Activated naive CD8-positive, alpha-beta T cell treated with anti-CD3 and anti-CD28 coated beads for 36 hours (primary cell): ENCODE measurements at places on chromosomes 1 and 21.

DNA sequence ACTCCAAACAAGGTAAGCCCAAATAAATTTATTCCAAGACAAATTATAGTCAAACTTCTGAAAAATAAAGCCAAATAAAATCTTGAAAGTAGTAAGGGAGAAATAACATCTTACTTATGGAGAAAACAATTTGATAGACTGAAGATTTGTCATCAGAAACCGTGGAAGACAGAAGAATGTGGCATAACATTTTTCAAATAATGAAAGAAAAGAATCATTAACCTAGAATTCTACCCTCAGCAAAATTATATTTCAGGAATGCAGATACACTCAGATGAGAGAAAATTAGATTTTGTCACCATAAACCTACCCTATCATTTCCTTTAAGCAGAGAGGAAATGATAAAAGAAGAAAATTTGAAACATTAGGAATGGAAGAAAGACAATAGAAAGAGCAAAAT is 27.3 kb upstream of the PADI1 start:
- no peak for DNase-seq

DNA sequence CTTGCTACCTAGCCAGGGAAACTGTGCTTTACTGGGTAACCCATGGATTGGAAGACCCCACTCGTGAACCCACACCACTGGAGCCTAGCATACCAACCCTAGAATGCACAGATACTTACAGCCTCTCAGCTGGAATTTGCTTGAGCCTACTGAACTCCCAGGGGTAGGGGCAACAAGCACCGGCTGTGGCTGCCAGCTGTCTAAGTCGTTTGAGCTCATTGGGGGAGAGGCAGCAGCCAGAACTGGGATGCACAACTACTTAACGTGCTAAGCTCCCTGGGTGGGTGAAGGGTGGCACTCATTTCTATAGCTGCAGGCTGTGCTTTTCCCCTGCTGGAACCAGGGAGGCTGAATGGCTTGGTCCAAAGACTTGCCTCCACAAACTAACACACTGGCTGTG is 212.4 kb downstream of the ZNF648 start:
- no peak for DNase-seq

- no peak for DNase-seq
Measured at GRCh38 chr1:160346958-160347357, 3.8 kb downstream of the NCSTN start.

DNA sequence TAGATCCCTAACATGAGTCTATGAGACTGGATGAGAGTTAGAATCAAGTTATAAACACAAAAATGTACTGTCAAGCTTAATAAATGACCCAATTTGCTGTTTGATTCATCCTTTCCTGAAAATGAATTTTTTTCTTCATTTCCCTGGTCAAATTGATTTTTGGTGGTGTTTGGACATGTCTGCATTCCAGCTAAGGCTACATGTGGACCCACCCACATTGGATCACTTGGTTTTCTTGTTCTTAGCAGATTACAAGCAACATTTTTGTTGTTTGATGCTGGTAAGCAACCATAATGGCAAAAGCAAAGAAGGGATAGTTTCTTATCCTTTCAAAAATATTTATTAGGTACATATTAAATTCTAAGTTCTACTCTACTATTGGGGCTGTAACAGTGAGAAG is 181.1 kb downstream of the NEK7 start:
- no peak for DNase-seq

GRCh38 chr21:15568516-15568915 is 161.3 kb upstream of the USP25 start:
- DNase-seq = no peak

DNA sequence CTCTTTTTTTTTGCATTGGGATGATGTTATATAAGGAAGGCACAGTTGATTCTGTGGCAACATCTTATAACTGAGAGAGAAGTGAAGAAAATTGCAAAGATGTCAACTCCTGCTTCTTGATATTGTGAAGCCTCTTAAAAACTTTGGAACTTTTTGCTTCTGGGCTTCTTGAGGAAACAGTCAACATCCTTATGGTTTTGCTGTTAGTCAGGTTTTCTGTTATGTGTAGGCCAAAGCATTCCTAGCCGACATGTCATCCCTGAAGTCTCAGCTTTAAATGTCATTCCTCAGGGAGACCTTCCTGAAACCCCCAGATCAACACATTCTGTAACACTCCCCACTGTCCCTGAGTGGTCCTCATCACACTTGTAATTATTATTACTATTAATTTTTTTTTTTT is 12.6 kb downstream of the FALEC start:
- no peak for DNase-seq

DNA sequence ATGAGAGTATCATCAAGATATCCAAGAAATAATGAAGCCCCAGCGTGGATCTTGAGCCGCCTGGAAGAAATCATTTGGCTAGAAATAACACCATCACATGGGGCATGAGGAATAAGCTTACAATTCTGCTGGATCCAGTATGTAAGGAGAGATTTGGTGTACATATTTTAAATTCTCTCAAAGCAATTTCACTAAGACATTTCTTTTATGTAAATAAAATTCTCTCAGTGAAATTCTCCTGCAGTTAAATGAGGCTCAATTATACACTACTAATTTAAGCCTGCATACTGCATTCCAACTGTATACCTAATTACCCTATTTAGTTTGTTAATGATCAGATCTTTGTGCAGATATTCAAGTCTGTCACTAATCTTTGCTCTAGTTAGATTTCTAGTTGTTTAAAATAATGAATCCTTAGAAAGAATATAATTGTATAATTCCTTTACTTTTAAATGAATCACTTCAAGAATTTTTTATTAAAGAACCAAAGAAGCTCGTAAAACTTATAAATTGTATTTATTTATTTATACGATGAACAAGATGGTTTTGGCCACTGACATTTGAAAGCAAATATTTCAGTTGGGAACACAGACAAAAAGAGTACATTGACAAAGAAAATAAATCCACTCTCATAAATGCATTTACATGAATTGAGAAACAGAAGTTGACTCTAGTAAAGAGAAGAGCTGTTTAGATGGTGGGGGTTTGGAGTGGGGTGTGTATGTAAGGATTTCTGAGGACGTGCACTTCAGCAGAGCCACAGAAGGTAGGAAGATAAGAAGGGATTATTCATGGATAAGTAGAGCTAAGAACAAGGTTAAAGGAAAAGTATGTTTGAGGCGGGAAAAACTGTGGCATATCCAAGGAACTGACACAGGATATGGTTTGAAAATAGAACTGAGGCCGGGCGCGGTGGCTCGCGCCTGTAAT is 466.8 kb downstream of the DSCAM start:
- no peak for DNase-seq

- no peak for DNase-seq
Measured at GRCh38 chr1:6547301-6547700, 7.0 kb downstream of the NOL9 start.

- no peak for DNase-seq
Measured at GRCh38 chr1:28507247-28507645, 1.4 kb downstream of the RCC1 start.

- DNase-seq = peak; percentile 67
Measured at GRCh38 chr1:203673550-203674411, 47.1 kb downstream of the ATP2B4 start.

DNA sequence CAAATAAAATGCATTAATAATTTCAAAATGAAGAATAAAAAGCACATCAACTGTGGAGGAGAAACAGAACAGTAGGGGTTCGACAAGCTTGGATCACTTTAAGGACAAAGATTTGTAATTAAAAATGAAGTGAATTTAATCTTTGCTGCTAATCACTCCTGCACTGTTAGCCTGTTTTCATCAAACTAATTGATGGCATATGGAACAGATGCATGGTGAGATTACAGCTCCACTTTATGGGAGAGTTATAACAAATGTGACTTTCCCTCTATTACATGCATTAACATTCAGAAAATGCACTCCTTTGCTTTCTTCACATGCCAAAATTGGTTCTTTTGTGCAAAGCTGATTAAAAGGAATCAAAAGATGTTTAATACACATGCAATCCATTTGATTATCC is 207.2 kb upstream of the C21orf91 start:
- DNase-seq = no peak

GRCh38 chr1:209747580-209748262 is 8.1 kb upstream of the TRAF3IP3 start:
- peak; percentile 91 for DNase-seq

GRCh38 chr1:178122283-178122682 is 28.4 kb downstream of the RASAL2 start:
- DNase-seq = no peak

GRCh38 chr1:176559878-176560277 is 96.9 kb downstream of the PAPPA2 start:
- peak; percentile 1 for DNase-seq

DNA sequence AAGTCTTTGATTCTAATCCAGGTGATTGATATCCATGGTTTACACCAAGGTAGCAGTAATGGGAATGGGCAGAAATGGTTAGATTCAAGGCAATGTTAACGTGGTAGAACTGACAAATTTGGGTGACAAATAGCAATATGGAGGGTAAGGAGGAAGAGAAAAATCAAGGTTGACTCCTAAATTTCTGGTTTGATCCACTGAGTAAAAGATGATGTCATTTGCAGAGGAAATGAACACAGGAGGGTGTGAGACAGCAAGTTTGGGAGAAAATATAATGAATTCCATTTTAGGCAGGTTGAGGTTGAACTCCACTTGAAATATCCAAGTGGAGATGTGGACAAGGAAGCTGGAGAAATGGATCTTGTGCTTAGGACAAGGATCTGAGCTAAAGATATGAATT is 170.9 kb upstream of the CAMK1G start:
- DNase-seq = no peak

GRCh38 chr1:22745669-22746585 is 35.3 kb downstream of the EPHB2 start:
- no peak for DNase-seq

- DNase-seq = no peak
Measured at GRCh38 chr1:177817937-177818875, 151.7 kb downstream of the SEC16B start.

DNA sequence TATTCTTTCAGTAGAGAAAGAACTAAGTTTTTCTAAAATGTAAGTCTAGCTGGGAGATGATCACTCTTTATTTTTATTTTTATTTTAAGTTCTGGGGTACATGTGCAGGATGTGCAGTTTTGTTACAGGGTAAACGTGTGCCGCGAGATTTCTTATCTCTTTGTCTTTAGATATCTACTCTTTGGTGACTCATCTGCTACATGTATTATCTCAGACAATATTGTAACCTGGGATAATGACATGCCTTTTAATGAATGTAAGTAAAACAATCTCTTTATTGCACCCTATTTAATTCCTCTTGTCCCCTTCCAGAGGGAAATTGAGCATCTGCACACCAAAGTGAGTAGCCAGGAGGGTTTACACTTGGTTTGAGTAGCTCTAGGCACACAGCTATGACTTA is 9.4 kb downstream of the CR2 start:
- no peak for DNase-seq

DNA sequence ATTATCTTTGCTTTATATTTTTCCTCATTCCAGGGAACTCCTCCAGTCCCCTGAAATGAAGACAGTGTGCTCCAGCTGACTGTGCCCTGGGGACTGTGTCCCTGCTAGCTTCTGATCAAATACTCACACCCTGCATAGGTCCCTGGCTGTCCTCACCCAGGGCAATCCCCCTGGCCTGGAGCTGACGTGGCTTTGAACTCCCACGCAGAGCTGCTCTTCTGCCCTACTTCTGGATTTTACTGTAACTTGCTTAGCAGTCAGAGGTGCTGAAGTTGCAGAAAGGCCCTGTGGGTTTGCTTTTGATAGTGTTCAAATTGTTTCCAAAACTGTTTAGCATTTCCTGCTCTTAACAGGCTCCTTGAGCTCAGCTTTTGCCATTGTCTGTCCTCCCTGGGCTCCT is 186.5 kb downstream of the FASLG start:
- peak; percentile 83 for DNase-seq

DNA sequence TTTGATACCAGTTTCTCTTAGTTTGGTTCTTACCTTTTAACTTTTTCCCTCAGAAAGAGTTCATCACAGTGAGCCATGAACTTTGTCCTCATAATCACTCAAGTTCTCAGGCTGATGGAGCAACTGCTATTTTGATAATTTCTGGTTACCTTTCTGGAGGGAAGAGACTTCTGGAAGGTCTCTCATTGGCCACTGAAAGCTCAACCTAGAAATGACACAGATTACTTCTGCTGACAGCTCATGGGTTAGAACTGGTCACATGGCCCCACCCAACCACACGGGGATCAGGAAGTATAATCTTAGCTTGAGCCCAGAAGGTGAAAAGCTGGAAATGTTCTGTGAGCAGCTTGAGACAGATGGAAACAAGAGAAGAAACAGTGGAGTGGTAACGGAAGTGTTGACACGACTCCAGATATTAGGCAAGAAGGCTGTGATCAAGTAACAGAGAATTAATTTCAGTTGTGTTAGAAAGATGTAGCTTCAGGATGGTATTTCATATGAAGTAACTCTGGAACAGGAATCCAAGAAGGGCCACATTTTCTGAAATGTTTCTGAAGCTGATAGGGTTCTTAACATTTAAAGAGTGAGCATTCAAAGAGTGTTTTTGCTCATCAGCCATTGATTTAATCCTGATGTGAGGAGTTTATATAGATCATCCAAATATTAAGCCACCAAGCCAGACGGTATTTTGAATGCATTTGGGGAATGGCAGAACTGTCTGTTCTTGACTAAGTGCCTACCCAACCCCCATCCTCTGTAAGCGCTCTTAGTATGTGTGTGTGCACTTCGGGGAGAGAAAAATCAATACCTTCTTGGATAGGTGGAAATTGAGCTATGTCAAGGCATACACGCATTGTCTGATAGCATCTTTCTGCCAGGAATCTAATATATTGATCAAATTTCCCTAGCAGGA is 21.9 kb upstream of the XPR1 start:
- no peak for DNase-seq

DNA sequence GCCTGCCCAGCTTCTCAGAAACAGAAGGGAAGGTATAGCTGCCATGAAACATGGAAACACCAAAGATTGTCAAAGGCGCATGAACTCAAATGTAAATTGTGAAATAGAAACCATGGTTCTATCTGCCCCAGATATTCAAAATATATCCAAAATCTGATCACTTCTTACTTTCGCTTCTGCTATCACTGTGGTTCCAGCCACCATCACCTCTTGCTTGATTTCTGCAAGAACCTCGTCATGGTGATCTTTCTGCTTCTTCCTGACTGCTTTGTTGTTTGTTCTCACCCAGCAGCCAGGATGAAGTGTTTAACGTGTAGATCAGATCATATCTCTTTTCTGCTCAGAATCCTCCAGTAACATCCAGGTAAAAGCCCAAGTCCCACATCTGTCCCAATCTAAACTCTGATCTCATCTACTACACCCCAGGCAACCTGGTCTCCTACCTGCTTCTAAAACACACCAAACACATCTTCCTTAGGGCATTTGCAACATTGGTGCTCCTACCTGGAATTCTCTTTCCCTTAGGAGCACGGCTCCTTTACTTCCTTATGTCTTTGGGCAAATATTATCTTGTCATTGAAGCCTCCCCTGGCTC is 10.5 kb upstream of the LMO4 start:
- DNase-seq = no peak
